ENCODE measurements at places on chromosomes 4 and X.

- no peak for DNase-seq
These were observed 540.3 kb downstream of the PCDH18 start for GRCh38 chr4:136992032-136992431.

GRCh38 chr4:7827566-7827965, 112.1 kb downstream of the AFAP1 start:
- no peak for DNase-seq

DNA sequence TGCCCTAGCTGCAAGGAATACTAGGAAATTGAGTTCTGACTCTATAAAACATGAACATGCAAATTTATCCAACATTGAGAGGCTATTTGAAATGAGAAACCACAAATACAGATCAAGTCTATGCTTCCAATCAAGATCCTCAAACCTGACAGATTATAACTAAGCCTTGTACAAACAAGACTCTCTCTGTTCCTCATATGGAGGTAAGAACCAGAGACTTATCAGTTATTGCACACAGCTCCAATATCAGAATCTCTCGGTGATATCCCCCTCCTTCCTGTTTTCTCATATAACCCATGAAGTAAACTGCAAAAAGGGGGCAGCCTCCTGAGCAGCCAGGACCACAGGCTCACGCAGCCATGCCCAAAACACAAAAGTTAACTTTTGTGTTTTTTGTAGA, 36.5 kb downstream of the FBXW7 start:
- no peak for DNase-seq

GRCh38 chr4:147587041-147587440, 30.2 kb upstream of the TMEM184C start:
- DNase-seq: no peak

- no peak for DNase-seq
These were observed 4.0 kb downstream of the FLNA start for GRCh38 chrX:154370300-154371016.

DNA sequence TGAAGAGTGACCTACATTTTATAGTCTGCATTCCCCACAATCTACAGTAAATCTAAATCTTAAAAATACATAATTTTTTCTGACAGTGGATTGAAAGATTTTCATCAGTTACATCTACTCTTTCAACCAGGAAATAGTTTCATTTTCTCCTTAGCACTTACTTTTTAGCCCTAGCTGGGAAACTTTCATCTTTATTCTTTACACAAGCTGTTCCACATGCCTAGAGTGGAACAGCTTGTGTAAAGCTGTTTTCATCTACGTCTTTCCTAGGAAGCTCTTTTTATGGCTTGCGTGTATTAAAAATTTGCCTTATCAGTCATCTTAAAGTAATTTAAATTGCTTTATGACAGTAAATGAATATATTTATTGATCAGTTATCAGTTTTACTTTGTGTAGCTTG, 40.5 kb downstream of the RBPJ start:
- DNase-seq: no peak

DNA sequence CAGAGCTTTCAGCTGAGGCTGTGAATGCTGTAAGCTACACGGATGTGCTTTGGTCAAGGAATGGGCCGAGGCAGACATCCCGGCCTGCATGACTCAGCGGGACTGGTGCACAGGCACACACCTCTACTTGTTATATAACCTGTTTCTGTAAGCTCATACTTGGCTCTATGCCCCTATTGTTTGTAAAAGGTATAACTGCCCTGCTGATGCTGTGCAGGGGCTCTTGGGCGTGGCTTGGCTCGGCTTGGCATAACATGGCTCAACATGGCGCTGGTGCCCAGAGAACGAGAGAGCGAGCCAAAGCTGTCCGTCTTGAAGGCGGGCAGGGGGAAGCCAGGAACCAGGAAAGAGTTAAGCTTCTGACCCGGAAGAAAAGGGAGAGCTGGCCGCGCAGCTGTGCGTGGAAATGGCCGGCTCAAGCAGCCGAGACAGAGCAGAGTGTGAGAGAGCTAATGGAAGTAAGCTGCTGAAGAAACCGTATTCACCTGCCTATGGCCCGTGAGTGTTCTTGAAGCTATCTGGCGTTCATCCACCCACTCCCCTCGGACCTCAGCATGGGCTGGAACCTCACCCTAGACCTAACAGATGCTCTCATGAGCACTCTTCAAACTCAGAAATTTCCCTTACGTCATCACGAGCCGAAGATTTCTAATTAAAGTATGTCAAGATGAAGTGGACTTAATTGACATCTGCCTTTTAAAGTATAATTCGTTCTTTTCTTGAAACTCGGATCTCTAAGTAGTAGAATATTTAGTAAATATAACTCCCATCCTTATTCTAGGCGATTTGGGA, 286.3 kb upstream of the AGA start:
- DNase-seq: no peak

DNA sequence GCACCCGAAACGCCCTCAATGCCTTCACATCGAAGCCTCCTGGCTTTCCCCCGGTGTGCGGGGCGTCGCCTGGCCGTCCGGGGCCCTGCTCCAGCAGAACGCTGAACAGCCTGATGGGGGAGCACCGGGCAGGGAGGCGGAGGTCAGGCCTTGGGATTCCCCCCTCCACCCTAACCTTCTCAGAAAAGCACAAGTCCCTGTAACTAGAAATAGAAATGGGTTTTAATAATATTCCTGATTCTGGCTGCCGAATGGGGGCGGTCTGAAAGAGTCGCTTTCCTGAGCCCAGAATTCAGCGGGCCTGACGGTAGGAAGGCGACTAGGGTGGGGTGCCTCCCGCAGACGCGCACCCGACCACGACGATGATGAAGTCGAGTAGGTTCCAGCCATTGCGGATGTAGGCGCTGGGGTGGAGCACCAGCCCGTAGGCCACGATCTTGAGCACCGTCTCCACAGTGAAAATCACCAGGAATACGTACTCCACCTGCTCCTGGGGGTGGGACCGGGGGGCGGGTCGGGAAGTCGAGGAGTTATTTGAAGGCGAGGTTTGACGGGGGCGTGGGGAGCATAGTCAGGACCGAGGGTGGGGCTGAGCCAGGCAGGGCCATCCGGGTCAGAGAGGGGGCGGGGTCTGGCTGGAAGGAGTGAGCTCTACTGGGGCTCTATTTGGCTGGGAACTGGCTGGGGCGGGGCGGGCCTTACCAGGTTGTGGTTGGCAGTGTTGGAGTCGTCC, 2.5 kb downstream of the CACNA1F start:
- peak; percentile 16 for DNase-seq

DNA sequence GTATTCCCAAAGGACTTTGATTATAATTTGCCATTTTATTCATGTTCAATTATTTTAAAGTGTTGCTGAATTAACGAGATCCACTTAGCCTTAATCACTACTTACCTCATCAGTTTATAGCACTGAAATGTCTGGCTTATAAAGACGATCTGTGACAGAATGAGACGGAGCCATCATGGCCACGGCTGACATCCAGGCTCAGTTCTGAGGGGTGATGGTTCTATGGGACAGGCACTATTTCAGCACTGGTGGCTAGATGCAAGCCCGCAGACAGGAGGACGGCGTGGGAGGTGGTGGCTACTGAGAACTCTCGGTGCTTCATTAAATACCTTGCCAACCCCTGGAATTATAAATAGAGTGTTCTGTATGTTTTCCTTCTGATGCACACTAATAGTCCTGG, 1084.2 kb upstream of the TENM3 start:
- no peak for DNase-seq

- no peak for DNase-seq
These were observed 208.1 kb downstream of the BMPR1B start for GRCh38 chr4:94965852-94966251.

- DNase-seq: no peak
These were observed 506.4 kb upstream of the PABPC4L start for GRCh38 chr4:134708026-134708425.

DNA sequence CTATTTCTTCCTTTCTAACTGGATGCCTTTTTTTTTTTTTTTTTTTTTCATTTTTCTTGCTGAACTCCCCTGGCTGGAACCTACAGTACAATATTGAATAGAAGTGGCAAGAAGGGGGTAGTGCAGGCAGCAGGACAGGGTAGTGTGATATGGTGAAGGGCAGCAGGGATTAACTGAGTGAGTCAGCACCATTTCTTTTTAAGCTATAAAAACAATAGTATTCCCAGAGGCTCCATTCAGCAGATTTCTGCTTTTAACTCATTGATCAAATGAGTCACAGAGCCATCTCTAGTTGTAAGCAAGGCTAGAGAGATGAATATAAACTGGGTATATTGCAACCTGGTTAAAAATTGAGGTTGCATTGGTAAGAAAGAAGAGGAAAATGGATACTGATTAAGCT, 53.6 kb upstream of the SETD7 start:
- DNase-seq: no peak

- DNase-seq: no peak
These were observed 5.2 kb downstream of the APLN start for GRCh38 chrX:129649268-129650182.
